MCF 10A (cell line): ENCODE measurements at places on chromosomes 3 and 15.

DNA sequence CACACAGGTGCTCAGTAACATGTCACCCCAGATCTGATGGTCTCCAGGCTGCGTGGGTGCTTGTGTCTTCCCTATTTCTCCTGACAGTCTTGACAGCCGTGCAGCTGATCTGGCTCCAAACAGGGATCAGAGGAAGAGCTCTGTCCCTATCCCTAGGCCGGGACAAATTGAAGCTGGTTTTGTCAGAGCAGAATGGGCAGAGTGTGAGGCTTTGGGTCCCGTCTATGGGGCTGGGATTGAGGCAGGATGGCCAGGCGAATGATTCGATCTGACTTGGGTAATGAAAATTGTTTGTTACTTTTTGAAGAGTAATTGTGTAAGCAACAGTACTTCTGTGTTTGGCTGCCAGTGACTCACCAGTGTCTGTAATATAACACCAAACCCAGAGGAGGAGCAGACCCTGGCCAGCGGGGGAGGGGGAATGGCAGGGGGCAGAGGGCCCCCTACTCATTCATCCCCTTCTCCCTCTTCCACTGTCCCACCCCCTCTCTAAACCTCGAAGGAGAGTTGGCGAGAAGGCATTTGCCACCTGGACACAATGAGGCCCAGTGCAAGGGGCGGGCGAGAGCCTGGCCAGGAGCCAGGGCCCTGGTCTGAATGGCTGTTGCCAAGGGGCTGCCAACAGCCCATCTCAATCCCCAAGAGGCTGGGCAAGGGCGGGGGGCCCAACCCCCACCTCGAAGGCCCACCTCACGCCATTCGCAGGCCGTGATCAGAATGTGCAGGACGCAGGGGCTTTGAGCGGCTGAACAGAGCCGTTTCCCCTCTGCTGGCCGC is 4.9 kb upstream of the MAGEF1 start:
- DNase-seq, result peak; percentile 51

- no peak for DNase-seq
These were observed 24.1 kb downstream of the PRR20G start for GRCh38 chr3:127263586-127264231.

DNA sequence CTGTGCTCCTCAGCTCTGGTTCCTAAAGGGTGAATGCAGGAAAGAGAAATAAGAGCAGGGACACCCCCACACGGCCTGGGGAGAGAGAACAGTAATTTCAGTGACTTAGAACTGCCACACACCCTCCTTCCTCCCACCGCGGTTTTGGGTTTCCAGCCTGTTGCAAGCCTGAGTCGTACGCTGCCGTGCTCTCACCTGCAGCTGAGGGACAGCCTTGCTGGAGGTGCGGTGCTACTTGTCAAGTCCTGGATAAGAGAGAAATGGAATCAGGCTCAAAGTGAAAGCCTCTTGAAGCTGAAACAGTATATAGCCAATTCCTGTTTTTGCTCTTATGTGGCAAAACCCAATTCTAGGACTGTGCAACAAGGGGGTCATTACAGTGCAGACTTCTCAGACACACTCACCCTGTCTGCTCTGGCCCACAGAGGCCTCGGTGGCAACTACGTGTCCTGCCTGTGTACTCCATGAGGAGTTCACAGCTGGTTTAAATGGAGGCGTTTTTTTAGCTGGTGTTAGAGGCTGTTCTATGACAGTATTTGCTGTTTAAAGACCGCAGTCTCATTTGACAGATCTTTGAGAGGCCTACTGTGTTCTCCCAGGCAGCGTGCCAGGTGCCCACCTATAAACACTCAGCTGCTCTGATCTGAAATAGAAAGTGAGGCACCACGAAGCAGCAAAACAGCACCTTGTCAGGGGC is 42.9 kb downstream of the TBC1D2B start:
- no peak for DNase-seq

GRCh38 chr3:194079702-194080172 is 56.2 kb upstream of the HES1 start:
- DNase-seq, result no peak

- DNase-seq, result no peak
These were observed 238.4 kb upstream of the CTDSPL start for GRCh38 chr3:37622999-37623883.

- peak; percentile 80 for DNase-seq
These were observed 6.3 kb downstream of the RPP25 start for GRCh38 chr15:74950078-74950908.
